ENCODE measurements at places on chromosomes 13 and 19.

- no peak for DNase-seq
These were observed 357.8 kb downstream of the DCT start for GRCh38 chr13:94121686-94122085.

GRCh38 chr13:37905736-37906135, 36.2 kb upstream of the TRPC4 start:
- no peak for DNase-seq

DNA sequence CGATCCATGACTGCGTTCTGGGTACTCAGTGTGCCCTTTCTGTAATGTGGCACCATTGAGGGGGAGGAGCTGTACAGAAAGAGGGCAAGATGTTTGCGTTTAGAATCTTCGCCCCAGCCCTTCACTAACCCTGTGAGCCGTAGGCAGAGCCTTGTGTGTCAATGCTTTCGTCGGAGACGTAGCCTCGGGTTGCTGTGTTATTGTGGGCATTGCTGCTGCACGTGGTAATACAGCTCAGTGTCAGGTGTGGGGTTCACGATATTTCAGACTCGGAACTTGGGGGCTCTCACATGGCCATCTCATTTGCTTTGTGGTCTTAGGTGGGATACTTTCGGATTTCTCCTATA, 6.1 kb downstream of the RPS9 start:
- no peak for DNase-seq

GRCh38 chr19:8530061-8530679, 16.2 kb upstream of the ZNF414 start:
- no peak for DNase-seq

- DNase-seq: no peak
These were observed 698.7 kb upstream of the ARGLU1 start for GRCh38 chr13:107266657-107267056.

DNA sequence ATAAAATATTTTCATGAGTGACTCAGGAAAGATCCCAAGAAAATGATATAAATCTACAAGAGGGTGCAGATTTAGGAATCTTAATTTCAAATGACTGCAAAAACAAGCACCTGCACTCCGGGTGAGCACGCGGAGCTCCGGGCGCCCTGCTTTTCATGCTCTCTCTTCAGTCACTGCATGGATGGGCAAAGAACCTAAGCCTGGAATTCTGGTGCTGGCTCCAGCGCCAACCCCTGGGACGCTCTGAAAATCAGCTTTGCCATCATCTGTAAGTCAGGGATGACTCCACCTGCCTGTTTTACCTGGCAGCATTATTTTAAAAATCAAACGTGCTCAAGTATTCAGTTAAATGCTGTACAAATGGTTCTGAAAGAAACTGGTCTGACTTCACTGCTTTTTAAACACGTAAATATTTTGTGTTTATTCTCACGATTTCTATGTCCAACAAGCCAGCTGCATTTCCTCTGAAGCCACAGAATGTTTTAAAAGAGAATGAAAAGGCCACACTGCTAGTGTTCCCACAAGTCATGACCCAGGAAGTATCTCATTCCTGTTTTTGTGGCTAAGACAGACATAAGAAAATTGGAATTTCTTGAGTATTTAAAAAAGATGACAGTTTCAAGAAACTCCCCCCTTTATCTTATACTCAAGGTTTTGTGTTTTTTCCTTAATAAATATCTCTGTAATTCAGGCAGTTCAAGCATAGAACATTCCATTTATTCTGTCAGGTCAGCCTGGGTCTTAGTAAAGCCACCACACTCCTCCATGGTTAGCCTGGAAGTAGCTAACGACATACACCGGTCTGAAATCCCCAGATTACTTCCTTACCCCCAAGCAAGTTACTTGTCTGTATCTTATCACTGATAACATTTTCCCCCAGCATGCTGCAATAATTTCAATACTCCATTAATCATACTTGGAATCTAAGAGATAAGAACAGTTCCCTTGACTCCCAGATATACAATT, 81.1 kb downstream of the COL4A1 start:
- no peak for DNase-seq

GRCh38 chr19:4389511-4390016, 10.8 kb downstream of the SH3GL1 start:
- DNase-seq: no peak

DNA sequence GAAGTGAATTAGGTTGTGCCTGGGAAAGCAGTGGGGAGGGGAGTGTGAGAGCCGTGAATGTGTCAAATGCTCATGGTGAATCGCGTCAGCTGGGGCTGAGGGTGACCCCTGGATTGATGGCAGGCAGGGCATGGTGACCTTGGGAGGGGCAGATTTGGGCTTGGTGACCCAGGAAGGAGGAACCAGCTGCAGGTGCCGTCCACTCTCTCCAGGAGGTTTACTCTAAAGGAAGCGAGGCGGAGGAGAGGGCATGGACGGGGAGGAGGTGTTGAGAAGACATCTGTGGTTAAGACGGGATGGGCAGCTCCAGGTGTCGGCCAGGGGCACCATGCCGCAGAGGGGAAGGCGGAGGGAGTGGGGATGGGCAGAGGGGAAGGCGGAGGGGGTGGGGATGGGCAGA, 28.7 kb downstream of the TMEM255B start:
- DNase-seq: no peak

DNA sequence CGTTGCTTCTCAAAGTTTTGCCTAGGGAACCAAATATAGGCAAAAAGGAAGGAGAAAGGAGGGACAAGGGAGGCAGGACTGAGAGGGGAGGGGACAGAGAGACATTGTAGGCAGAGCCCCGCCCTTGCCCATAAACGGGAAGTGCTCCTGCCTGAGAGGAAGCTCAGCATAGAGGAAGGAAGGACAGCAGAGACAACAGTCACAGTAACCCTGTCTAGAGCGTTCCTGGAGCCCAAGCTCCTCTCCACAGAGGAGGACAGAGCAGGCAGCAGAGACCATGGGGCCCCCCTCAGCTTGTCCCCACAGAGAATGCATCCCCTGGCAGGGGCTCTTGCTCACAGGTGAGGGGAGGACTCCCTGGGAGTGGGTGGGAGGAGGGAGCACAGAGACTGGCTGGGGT, at the start of gene CEACAM21:
CEACAM21 (plus strand) TSS at position 169 of the 400 bp plus-strand sequence; CDS start at position 278, 109 bp downstream.
- DNase-seq: no peak

- DNase-seq: no peak
These were observed 202.9 kb upstream of the KLHL1 start for GRCh38 chr13:70311191-70311590.

GRCh38 chr13:49791315-49791710, 1.2 kb downstream of the KPNA3 start:
- DNase-seq: no peak
